ENCODE measurements at places on chromosomes 4 and X. TPM values are rescaled to one million over a fixed set of nuclear protein-coding genes. Genes with fewer than 3 reads are reported as not detected.

GRCh38 chr4:4427886-4428285, 41.0 kb downstream of the NSG1 start:
- no peak for DNase-seq

DNA sequence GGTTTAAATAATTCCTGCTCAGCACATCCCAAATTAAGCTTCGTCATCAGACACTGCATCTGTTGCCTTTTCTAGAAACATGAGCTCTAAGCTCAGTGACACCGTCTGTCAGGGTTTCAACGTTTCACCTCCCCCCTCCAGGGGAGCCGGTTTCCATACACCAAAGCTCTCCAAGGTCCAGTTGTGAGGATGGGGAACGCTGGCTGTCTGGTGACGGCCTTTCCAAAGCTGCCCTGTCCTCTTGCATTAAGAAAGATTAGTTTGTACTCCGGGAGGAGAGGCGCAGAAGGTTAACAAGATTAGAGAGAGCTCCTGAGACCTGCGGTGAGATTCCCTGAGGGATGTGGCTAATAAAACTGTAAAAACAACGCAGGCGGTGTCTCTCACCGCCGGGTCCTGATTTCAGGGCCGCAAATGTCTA, 43.2 kb downstream of the ASMT start:
- no peak for DNase-seq

DNA sequence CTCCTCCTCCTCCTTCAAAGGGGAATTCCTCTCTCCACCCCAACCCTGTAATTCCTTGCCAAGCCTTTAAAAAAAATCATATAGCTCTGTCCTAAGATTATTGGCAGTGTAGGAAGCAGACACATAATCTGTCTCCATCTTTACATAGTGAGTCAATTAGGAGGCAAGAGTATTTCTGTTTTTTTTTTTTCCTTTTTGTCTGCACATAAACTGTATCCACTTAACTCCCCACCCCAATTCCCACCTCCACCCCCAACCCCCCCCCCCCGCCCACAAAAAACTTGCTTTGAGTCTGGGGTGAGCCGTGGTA, 182.5 kb downstream of the RASL11B start:
- no peak for DNase-seq

DNA sequence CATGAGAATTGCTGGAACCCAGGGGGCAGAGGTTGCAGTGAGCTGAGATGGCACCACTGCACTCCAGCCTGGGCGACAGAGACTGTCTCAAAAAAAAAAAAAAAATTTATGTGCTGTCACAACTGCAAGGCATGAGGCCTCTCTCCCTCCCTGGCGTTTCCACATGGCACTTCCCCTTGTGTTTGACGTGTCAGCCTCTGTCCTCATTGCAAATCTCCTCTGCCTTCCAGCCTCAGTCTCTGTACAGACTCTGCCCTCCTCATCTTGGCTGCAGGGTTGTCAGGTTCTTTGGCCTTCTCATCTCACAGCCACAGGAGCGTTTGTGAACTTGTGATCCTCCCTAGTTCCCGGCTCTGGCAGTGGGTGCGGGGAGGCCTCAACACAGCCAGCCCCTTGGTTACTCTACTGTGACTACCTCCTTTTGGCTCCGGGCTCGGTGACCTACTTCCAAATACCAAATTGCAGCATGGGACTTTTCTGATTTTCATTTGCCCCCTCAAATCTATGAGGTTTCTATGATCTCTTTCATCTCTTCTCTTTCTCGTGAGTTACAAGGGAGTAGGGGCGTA, 250.0 kb downstream of the CBR4 start:
- no peak for DNase-seq

- DNase-seq: peak; percentile 17
Measured at GRCh38 chr4:8745005-8745790, 126.4 kb downstream of the HMX1 start.

DNA sequence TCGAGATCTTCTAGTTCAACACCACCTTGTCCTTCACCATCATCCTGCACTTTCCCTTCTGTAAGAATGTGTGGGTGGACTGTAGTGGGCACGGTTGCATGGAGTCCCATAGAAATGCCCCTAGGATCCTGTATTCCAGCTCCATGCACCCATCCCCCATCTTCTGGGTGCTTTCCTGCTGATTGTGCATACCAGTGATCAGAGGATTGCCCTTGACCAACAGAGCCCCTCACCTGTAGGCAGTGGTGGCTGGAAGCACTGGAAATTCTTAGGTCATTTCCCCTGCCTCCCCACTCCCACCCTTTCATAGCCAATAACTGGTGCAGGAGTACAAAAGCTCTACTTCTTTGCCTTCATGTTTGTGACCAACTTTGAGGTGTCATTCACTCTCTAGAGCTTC, 213.4 kb upstream of the ARSJ start:
- no peak for DNase-seq

DNA sequence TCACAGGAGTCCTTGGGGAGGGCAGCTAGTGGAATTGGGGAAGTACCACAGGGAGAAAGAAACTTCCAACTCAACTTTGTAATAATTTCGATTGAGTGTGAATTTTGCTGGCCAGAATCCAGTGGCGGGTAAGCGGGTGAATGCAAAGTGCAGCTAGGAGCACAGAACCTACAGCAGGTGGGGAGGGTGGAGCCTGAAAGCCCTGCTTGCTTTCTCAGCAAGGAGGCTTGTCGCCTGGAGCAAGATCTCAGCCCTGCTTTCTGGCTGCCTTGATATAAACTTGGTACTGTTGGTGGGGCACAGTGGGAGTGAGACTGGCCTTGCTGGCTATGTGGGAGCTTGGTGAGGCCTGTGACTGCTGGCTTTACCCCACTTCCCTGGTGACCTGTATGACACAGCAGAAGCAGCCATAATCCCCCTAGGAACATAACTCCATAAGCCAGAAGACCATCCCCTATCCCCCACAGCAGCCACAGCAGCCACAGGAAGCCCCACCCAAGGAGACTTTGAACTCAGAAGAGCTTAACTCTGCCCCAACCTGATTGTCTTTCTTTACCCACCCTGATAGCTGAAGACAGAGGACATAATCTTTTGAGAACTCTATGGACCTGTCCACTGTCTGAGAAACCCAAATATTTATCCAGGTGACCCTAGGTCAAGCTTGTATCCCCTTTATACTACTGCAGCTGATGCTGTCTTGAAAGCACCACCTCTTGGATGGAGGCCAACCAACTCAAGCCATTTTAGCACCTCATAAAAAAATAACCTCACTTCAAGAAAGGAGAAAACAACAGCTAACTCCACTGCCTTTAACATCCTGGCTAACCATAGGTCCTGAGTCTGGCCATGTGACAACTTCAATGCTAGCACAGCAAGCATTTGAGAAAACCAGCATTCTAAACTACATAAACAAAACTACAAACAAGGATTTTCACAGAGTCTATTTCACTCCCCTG, 87.2 kb upstream of the PDE5A start:
- DNase-seq: peak; percentile 52

DNA sequence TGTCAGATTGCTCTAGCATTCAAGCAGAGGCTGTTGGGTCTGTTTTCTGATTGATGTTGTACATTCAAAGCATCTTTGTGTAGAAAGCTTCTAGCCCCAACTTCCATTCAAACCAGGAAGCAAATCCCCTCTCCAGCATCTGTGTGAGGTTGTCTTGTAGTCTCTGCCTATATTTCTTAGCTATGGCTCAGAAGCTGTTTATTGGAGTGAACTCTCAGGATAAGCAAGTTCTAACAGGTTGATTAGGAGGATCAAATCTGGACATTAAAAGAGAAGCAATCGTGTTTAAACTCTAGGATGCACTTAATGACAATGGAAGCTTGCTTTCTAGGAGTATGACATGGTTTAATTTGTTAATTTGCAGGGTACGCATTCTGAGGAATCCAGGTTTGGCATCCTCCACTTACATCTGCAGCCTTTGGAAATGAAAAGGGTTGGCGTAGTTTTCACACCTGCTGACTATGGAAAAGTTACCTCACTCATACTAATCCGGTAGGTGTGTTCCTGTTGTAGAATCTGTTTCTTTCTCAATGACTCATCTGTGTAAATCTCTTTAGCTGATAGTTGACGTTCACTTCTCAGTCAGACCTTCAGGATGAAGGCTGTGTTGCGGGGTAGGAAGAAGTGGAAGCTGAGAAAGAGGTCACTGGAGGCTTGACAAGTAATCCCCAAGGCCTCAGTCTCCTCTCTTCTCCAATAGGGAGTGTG, 88.0 kb upstream of the TLR2 start:
- DNase-seq: no peak

DNA sequence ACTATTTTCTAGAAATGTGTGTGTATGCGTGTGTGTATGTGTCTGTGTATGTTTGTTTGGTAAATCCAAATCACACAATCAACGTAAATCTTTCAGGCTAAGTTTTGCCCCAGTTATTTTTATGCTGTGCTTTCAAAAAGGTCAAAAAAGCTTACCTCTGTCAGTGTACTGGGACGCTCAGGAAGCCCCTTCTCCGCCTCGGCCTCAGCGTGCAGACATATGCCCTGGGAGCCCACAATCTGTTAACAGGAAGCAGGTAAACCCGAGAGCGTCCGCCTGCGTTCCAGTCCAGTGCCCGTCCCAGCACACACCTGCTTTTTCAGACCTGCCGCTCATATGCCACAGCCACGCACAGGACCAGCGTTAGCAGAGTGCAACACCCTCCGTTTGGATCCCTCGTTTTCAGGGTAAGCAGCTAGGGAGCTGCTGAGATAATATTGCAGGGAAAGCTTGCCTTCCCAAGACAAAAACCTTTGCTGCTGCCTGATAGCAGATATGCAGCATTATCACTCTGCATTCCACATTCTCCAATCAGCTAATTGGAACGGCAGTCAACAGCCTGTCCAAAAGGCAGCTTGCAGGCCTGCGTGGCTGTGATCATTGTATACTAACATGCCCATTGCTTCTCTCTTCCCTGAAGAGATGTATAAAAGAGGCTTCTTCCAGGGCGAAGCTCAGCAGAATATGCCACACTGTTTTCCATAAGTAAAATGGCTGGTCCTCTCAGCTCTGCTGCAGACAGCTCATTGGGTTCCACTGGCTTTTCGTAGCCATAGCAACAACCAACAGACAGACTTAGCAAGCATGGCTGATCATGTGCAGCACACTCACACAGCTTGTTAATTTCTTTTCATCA, at the start of gene SORBS2:
Gene SORBS2, minus strand, starts transcription at position 686 of the 856 bp plus-strand sequence. CDS start 121,623 bp downstream, outside the sequence.
- peak; percentile 71 for DNase-seq

DNA sequence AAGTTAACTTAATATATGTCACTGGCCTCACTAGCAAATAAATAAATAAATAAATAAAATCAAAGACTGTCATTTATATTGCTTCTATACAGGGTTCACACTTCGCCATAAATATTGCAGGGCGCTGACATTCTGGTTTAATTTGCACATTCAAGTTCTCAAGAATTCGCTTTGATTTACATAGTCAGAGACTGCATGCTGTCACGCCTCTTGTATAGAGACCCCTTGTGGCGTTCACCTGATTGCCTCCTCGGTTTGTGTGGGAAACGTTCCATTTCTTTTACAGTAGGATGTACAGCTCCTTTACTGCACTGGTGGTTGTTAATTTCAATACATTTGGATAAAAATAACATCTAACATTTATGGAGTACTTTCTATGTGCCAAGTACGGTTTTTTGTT, 71.3 kb upstream of the ADGRG2 start:
- DNase-seq: no peak

DNA sequence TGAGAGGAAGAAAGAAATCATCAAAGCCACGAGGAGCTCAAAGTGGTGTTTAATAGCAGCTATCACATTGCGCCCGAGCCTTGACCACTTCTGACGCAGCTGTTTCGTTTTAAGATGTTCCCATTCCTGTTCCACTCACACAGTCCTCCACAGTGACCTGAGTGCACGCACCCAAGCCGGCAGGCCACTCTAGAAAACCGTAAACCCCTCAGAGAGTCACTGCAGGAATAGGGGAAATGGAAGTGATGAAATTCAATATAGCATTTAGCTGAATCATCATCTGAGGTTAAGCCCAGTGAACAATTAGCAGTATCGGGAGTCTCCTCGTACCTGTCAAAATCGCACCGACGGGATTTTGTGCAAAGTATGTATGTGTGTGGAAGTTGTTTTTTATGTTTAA, 17.9 kb upstream of the HAND2 start:
- no peak for DNase-seq

DNA sequence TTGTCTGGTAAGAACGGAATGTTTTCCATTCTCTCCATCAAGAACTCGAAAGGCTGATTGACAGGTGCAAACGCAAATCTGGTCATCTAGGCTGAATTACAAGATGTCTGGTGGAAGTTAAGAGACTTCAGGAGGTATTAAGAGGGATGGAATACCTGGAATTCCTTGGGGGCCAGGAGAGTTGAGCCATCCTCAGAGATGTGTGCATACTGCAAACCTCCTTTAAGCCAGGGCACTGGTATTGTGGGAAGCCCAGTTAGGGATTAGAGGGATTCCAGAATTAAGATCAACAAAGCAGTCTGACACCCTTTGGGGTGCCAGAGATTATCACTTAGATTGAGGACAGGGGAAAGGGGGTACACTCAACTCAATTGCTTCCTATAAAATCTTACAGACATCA, 151.4 kb downstream of the VCX3A start:
- no peak for DNase-seq

- no peak for DNase-seq
Measured at GRCh38 chr4:77127837-77128621, 29.0 kb upstream of the CCNG2 start.

DNA sequence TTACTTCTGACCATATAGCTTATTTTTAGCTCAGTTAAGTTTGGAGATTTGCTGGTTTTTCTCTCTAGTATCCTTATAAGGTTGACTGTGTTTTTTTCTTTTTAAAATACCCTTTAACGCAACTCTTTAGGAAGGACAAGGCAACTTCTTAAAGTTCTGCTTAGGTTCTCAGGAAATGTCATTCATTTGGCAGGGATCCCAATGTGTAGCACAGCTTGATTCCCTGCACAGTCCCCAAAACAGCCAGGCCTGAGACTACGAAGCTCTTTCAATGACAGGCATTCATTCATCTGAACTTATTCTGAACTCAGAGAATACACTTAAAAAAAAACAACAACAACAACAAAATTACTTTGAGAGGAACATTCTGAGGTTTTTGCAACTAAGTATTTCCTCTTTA, 1765.8 kb downstream of the PCDH7 start:
- DNase-seq: no peak

Gene TTC29
- total RNA-seq: not detected

Gene SRPX
- 24.4 TPM for total RNA-seq

Gene USP17L22
- not detected for total RNA-seq

Gene NCAPG
- 21.5 TPM for total RNA-seq

Gene SPANXB1
- total RNA-seq: not detected

Gene ZCCHC13
- not detected for total RNA-seq
